ENCODE measurements at places on chromosomes 11 and 22.

DNA sequence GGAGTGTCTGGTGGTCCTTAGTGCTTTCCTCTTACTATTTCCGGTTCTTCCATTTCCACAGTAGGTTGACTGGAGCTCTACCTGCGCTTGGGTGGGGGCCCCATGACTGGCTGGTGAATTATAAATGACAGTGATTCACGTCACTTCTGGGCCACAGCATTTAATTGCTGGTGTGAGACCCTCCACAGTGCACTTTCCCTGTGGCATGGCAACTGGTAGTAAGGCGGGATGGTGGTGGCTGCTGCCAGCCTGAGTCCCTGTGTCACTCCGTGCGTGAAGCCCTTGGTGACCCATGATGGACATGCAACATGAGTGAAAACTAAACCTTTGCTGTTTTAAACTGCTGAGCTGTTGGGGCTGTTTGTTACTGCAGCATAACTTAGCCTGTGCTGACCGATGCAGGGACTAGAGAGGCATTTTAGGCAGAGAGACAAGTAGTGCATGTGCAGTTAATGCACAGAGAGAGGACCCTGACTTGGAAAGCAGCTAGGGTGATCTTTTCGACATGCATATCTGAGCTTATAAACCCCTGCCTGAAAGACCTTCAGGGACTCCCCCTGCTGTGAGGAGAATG lies 3.1 kb downstream of the PRDM11 start:
- DNase-seq = no peak

DNA sequence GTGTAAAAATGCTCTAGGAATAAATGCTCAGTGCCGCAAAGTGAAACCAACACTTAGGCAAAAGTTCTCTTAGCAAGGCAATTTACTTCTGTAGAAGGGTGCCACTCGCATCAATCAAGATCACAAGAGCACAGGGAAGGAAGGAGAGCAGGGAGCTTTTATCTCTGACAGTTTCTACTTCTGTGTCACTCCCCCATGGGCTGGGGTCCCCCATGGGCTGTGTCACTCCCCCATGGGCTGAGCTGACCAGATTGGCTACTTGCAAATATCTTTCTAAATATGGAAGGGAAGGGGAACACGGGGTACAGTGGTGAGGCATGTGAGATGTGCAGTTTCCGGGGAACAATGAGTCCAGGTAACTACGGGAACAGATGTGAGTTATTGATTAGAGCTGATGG lies 397 bp downstream of the OR52N2 start:
- no peak for DNase-seq

- no peak for DNase-seq
Observed at GRCh38 chr11:86524620-86525352, 147.6 kb downstream of the ME3 start.

GRCh38 chr22:17695986-17696385 lies 57.4 kb downstream of the BCL2L13 start:
- no peak for DNase-seq

- no peak for DNase-seq
Observed at GRCh38 chr22:37999640-38000272, 15.4 kb upstream of the SOX10 start.

- DNase-seq = no peak
Observed at GRCh38 chr11:33724644-33725035, 11.6 kb downstream of the CD59 start.

- DNase-seq = no peak
Observed at GRCh38 chr11:96781082-96781481, 391.3 kb downstream of the JRKL start.

DNA sequence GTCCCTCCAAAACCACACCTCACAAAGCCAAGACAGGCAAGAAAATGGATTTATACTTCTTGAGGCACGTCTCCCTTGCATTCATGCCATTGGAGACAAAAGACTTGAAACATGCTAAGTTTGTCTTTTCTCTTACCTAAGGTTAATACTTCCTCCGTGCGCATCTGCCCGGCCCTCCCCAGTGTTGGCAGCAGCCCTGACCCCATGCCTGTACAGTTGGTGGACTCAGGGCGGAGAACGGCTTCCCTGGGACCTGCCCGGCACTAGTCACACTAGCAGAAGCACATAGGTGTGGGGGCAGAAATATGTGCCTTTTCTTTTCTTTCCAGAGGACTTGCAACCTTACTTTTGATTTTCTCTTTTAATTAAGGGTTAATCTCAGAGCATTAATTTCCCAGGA lies 45.2 kb upstream of the FLI1 start:
- DNase-seq = no peak

- no peak for DNase-seq
Observed at GRCh38 chr11:103849366-103849765, 187.1 kb upstream of the DDI1 start.
